ENCODE measurements at places on chromosomes 2 and 18.

- no peak for DNase-seq
These were observed 855.9 kb downstream of the CNTNAP5 start for GRCh38 chr2:124880995-124881394.

GRCh38 chr2:121135168-121135853 is 149.7 kb downstream of the TFCP2L1 start:
- no peak for DNase-seq

GRCh38 chr2:1455466-1455865 is 42.2 kb downstream of the TPO start:
- DNase-seq: no peak

DNA sequence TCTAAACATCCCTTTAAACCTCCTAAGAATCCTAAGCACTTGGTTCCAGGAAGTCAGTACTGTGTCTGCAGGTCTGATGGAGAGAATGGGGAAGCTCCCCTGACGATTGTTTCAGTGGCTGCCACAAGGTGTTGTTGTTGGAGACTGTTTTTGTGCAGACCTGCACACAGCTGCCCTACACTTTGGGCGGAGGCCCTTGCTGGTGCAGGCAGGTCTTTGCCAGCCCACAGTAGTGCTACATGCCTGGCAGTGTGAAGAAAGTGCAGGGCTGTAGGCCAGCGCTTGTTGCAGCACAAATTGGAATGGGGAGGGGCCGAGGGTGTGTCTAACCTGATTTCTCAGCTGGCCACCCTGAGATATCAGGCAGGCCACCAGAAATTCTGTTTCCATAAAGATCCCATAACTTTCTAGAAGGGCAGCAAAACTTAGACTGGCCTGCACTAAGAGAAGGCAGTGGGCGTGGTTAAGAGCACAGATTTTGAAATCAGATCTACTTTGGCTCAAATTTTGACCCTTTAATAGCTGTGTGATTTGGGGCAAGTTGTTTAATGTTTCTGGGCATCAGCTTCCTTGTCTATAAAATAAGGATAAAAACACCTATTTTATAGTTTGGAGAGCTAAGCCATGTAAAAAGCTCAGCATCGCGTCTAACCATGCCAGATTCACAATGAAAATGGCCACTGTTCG is 83.7 kb upstream of the SLC1A4 start:
- no peak for DNase-seq

- DNase-seq: no peak
These were observed 82.0 kb downstream of the SGPP2 start for GRCh38 chr2:222506230-222506935.

DNA sequence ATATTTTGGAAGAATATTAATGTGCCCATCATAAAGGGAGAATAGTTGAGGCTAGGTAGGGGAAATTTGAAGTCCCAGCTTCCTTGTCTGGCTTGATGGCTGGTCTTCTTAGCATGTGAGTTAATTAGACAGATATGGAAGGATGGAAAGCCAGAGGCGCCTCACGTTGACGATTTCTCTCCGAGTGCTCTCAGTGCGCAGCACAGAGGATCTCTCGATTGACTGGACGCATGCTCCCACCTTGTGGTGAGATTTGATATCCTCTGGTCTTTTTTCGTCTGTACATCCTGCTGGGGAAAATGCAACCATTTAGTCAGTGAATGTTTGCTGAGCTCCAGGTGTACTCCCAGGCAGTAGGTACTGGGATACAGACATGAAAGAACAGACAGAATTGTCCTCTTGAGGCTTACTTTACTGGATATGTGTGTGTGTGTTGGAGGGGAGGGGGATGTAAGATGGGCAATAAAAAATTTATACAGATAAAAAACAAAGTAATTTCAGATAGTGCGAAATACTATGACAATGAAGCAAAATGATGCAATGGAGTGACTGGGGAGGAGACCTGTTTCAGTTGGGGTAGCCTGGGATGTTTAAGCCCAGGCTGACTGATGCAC is 66.9 kb upstream of the ZNG1B start:
- DNase-seq: peak; percentile 92

- DNase-seq: no peak
These were observed 454.1 kb upstream of the SALL3 start for GRCh38 chr18:78525366-78526111.

DNA sequence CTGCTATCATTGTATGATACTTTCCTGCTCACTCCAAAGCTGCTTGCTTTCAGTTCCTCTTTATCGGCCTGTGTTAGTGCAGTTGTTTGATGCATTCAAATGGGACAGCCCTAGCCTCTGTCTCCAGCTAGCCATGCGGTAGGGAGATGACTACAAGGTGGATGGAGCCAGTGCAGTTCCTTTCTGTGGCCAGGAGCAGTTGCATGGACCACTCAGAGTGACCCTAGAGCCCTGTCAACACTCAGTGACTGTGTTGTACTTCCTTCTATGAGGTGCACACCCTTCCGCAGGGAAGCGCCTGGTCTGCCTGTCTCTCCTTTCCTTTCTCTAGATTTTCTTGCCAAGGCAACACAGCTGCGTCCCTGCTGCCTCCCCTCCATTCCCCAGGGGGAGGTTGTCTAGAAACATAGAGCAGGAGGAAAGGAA is 33.8 kb downstream of the KCNS3 start:
- no peak for DNase-seq

DNA sequence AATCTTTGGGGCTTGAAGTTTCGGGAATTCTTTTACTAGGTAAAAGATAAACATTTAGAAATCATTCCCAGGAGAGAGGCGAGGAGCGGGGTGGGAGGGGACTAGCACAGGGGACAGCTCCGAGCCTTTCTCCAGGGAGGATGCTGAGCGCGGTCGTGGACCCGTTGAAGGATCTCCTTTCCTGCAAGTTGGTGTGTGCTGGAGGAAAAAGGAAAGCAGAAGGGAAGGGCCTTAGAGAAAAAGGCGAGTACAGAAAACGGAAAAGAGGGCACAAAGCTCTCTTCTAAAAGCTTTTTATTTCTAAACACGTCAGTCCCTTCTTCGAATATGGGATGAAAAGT is 640 bp downstream of the SLC39A6 start:
- peak; percentile 69 for DNase-seq

GRCh38 chr2:29055601-29056000 is 18.7 kb downstream of the PCARE start:
- DNase-seq: no peak

DNA sequence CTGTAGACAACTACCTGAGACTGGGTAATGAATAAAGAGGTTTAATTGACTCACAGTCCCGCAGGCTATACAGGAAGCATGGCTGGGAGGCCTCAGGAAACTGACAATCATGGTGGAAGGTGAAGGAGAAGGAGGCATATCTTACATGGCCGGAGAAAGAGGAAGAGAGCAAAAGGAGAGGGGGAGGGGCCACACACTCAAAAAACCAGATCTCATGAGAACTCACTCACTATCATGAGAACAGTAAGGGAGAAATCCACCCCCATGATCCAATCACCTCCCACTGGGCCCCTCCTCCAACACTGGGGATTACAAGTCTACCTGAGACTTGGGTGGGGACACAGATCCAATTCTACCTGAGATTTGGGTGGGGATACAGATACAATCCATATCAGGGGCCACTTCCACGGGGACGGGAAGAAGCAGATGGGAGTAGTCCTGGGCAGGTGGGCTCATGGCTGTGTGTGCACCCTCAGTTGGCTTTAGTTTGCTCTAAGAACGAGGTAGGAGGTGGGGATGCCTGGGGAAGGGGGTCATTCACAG is 9.9 kb downstream of the MAB21L4 start:
- no peak for DNase-seq

DNA sequence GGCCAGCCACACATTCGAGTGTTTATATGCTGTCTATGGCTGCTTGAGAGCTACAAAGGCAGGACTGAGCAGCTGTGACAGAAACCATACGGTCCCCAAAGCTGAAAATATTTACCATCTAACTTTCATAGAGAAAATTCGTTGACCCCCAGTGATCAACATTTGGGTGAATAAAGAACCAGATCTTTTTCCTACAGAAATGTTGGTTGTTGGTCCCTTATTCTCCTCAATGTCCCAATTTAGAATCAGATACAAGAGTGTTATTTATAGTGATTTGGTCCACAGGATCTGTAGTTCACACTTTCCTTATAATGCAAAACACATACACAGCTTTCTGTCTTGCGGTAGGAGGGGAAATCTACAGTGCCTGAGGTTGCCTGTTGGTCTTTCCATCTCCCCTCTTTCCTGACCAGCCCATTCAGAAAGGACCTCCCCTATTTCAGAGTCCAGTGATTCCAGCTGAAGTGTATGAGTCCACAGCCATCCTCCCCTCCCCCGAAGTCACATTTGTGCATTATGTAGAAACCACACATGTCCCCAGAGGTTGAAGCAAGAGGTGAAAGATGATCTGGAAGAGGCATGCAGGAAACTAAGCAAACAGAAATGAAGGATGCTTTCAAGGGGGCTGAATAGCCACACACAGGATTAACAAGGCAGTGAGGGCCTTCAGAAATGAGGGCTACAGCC is 61.9 kb downstream of the SPRED2 start:
- no peak for DNase-seq

DNA sequence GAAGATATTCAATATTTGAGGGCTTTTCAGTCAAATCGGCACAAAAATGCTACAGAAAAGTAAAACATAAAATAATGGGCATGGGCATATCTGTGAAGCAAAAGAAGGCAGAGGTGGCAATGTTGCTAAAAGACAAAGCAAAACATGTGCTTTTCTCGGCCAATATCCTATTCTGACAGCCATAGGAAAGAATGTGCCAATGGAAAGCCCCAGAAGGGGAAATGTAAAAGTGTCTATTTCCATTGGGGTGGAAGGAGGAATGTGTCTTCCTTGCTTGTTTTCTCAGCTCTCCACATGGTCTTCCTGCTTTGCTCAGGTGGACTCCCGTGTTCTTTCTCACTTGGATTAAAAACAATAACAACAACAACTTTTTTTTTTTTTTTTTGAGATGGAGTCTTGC is 13.7 kb upstream of the PER2 start:
- no peak for DNase-seq

- no peak for DNase-seq
These were observed 162.0 kb downstream of the C1D start for GRCh38 chr2:67900826-67901225.

DNA sequence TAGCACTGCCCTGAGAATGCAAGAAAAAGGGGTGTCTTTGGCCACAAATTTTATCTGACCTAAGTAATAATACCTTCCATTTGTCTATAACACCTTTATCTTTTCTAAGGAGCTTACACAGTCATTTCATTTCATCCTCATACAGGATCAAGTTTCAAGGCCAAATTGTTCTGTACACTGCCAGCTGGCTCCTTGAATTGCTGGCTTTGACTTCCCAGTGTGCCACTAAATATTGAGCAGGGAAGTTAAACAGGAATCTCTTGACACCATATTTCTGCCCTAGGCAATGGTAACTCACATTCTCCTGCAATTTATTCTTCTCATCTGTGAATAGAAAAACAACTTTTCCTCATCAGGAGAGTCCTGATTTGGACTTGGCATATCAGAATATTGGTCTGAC is 195.1 kb upstream of the LRP1B start:
- DNase-seq: no peak

- no peak for DNase-seq
These were observed 42.3 kb downstream of the SLC38A11 start for GRCh38 chr2:164913011-164913410.

GRCh38 chr18:35610089-35610488 is 28.5 kb downstream of the GALNT1 start:
- DNase-seq: no peak

DNA sequence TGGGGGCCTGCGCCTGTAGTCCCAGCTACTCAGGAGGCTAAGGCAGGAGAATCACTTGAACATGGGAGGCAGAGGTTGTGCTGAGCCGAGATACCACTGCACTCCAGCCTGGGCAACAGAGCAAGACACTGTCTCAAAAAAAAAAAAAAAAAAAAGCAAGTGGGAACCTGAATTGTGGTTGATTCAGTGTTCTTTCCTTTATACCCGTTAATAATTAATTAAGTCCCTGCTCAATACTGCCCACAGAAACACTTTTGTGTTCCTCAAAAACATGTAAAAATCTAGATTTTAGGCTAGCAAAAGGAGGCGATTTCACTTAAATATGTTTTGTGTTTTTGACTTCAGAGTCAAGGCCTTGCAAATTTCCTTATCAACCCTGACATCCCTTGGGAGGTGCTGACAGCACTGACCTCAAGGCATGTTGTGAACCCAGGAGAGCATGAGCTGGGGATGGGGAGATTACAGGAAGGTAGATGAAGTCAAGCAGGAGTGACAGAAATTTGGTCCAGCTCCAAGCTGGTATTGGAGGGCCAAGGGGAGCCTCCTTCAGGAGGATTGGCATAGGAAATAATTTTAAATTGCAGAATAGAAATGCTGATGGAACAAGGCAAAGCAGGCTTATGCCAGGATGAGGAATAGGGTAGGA is 89.0 kb upstream of the PNPT1 start:
- no peak for DNase-seq

DNA sequence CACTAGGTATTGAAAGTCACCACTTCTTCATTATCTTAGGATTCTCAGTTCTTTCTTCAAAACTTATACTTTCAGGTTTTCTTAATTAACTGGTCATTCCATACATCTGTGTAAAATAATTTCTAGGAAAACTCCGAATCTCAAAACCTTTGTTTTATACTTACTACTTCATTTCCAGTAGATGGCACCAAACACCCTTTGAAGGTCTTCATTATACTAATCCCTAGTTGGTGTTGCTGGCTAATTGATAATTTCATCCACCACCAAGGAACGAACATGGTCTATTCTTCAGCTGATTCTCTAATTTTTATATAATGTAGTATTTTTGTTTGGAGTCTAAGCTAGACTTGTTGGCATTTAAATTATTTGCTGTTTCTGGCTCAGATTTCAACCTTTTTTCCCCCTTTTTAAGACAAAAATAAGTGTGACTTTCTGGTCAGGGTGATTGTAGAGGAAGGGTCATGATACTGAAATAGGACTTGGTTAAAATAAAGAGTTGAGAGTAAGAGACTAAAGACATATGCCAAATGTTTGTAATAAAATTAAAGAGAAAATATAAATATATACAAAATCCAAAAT is 2.8 kb upstream of the MXD1 start:
- peak; percentile 70 for DNase-seq

DNA sequence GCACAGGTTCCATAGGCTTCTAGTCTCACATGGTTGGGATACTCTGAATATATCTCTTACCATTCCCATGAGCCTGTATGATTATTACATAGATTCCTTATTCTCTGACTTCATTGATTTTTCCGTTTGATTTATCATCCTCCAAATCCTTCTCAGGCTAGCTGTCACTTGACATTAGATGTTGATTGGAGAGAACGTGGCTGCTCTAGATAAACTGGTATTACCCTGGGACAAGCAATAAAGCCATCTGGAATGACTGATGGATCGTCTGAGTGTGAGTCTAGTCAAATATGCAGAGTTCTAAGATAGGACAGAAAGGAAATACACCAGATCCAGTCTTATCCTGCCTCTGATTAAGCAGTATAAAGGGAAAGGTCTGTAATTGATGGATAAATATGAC is 325.6 kb upstream of the EPHA4 start:
- DNase-seq: no peak
